ENCODE measurements at places on chromosomes 7 and 10. TPM values are rescaled to one million over a fixed set of nuclear protein-coding genes. Genes with fewer than 3 reads are reported as not detected.

DNA sequence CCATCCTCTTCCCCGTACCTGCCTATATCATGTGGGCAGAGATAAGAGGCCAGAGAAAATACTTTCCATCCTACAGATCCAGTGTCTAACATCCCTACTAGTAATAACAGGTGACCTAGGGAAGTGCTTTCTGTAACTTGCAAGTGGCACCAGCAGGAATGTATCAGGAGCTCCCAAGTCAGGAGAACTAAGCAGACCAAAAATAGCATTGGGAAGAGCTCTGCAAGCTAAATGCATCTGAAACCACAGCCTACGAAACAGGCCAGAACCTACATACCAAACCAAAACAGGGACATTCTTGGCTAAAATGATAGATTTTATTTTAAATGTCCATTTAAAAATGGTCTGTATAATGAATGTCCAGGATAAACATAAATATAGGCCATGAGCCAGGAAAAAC is 680.8 kb downstream of the PHTF2 start:
- DNase-seq = no peak
- no peaks in the 10 kb centered on the region for H3K27me3 ChIP-seq
- H3K4me1 ChIP-seq = no peaks in the 10 kb centered on the region
- H3K27ac ChIP-seq = no peak overlapping the region
- H3K4me3 ChIP-seq = no peak overlapping the region
- no peaks in the 10 kb centered on the region for H3K36me3 ChIP-seq

GRCh38 chr10:23069019-23069815 is 26.2 kb upstream of the MSRB2 start:
- no peak overlapping the region for H3K27ac ChIP-seq
- no peaks in the 10 kb centered on the region for H3K36me3 ChIP-seq
- H3K27me3 ChIP-seq = no peaks in the 10 kb centered on the region
- peaks cover 19% of the 10 kb centered on the region for H3K4me1 ChIP-seq
- H3K4me3 ChIP-seq = no peak overlapping the region

DNA sequence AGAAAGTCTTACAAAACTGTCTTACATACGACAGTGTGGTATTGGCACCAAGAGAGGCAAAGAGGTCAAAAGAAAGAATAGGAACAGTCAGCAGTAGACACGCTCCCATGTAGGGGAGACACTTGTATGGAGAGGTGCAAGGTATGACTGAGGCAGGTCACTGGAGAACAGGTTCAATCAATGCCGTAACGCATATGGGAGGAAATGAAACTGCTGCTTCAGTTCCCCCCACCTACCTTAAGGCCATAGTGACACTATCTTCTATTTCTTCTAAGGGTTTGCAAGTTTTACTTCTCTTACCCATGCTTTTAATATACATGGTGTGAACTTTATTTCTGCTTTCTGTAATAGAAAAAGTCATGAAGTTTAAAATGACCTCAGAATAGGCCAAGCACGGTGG is 5.5 kb upstream of the PITRM1 start:
- no peaks in the 10 kb centered on the region for H3K4me1 ChIP-seq
- H3K36me3 ChIP-seq = no peaks in the 10 kb centered on the region
- H3K27me3 ChIP-seq = no peaks in the 10 kb centered on the region
- no peak overlapping the region for H3K4me3 ChIP-seq

The PTPRZ1 gene
- 5.6 TPM for total RNA-seq

DNA sequence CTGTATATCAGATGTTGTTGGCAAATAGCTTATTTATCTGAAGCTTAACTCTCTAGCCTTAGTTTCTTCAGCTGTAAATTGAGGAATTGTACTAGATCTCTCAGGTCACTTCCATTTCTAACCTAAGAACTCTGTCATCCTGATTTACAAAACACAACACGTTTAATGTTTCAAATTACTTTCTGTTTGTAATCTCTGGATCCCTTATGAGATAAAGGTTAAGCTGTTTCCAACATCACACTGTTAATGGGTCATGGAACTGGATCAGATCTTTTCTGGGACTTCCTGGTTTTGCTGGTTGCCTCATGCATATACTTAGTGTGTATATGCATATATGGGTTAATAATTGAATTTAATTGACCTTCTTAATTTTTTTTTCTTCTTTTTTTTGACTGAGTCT is 9.9 kb downstream of the SAMD8 start:
- peaks cover 20% of the 10 kb centered on the region for H3K4me1 ChIP-seq
- no peaks in the 10 kb centered on the region for H3K36me3 ChIP-seq
- H3K27ac ChIP-seq = no peak overlapping the region
- no peak for DNase-seq
- H3K4me3 ChIP-seq = no peak overlapping the region

DNA sequence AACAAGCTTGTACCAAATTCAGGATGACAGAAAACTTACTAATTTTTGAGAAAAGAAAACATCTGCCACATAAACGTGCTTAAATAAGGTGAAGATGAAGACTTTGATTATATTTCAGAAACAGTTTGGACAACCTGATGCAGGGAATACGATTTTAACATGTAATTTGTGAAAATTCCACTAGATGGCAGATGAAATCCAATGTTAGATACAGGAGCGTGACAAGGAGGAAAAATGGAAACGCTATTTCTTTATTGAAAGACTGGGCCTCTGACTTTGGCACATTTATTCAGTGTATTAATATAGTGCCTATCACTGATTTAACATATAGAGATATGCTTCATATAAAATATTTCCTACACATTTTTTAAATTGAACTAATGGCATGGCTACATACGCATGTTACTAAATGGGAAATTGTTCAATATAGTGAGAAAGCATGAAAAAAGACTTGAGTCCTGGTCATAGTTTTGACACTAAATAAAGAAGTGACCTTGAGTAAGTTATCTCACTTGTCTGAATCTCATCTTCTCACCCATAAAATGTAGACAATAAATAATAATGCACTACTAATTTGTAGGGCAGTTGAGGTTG is 60.7 kb downstream of the CD36 start:
- no peaks in the 10 kb centered on the region for H3K27me3 ChIP-seq
- H3K27ac ChIP-seq = peak overlapping the region; percentile 51
- H3K4me3 ChIP-seq = no peak overlapping the region
- H3K4me1 ChIP-seq = peaks cover 16% of the 10 kb centered on the region

GRCh38 chr10:128063736-128064107 is 62.5 kb downstream of the MKI67 start:
- no peak overlapping the region for H3K4me3 ChIP-seq
- DNase-seq = peak; percentile 64
- H3K36me3 ChIP-seq = no peaks in the 10 kb centered on the region

The KIF11 gene
- 0.71 TPM for total RNA-seq

GRCh38 chr10:77868523-77868922 is 58.0 kb downstream of the DLG5 start:
- H3K4me3 ChIP-seq = no peak overlapping the region
- DNase-seq = no peak
- H3K27me3 ChIP-seq = no peaks in the 10 kb centered on the region
- H3K4me1 ChIP-seq = peaks cover 92% of the 10 kb centered on the region
- peak overlapping the region; percentile 82 for H3K27ac ChIP-seq

GRCh38 chr7:55177589-55178261 is 158.9 kb downstream of the EGFR start:
- no peak for DNase-seq
- no peak overlapping the region for H3K4me3 ChIP-seq
- H3K36me3 ChIP-seq = peaks cover 18% of the 10 kb centered on the region
- H3K27me3 ChIP-seq = no peaks in the 10 kb centered on the region
- H3K4me1 ChIP-seq = peaks cover 34% of the 10 kb centered on the region

The FAM241B gene
- total RNA-seq = 3.0 TPM

Data from sigmoid colon (tissue), 7 donors.